Body of pancreas (tissue), 4 donors: ENCODE measurements at places on chromosomes 11 and 22.

GRCh38 chr11:132351050-132351449 lies 980.6 kb downstream of the NTM start:
- H3K27me3 ChIP-seq, result no peaks in the 10 kb centered on the region
- H3K4me1 ChIP-seq, result no peaks in the 10 kb centered on the region
- H3K4me3 ChIP-seq, result no peak overlapping the region

DNA sequence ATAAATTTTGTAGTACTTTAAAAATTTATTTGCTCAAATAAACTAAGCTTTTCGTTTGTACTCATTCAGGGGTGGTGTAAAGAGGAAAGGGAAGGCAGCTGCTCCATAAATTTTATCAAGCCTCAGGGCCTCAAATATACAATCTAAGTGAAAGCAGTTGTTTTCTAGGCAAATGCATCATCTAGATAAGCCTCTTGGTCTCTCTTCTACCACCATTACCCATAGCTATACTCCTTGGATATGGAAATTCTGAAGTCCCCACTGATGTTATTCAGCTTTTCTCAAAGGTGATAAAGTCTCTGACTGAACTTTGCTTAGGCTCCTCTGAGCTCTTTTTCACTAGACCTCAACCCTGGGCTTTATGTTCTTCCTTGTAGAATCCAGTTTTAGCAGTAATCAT lies 1313.1 kb downstream of the JRKL start:
- no peaks in the 10 kb centered on the region for H3K4me1 ChIP-seq
- no peak overlapping the region for H3K27ac ChIP-seq
- no peaks in the 10 kb centered on the region for H3K36me3 ChIP-seq
- DNase-seq, result no peak
- H3K4me3 ChIP-seq, result no peak overlapping the region

DNA sequence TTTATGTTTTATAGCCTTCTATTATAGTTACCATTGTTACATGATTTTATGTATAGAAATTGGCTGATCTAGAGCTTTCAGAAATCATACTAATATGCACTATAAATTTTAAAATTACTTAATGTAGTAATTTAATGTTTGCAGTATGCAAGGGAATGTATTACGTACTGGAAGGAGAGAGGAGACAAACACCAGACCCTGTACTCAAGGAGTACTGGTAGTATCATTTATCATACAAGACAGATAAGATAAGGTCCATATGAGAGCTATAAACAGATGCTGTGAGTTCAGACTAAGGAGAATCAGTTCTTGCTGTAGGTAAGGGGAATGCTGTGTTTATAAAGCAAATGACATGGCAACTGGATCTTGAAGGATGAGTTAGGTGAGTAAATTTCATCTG lies 765 bp downstream of the BCO2 start:
- H3K36me3 ChIP-seq, result no peaks in the 10 kb centered on the region
- H3K4me1 ChIP-seq, result peaks cover 8% of the 10 kb centered on the region
- no peaks in the 10 kb centered on the region for H3K27me3 ChIP-seq
- no peak overlapping the region for H3K4me3 ChIP-seq
- DNase-seq, result no peak

GRCh38 chr11:58763120-58763490 lies 31.4 kb upstream of the GLYAT start:
- peaks cover 6% of the 10 kb centered on the region for H3K4me1 ChIP-seq
- DNase-seq, result no peak
- H3K4me3 ChIP-seq, result no peak overlapping the region
- no peak overlapping the region for H3K27ac ChIP-seq
- no peaks in the 10 kb centered on the region for H3K27me3 ChIP-seq
- H3K36me3 ChIP-seq, result no peaks in the 10 kb centered on the region

DNA sequence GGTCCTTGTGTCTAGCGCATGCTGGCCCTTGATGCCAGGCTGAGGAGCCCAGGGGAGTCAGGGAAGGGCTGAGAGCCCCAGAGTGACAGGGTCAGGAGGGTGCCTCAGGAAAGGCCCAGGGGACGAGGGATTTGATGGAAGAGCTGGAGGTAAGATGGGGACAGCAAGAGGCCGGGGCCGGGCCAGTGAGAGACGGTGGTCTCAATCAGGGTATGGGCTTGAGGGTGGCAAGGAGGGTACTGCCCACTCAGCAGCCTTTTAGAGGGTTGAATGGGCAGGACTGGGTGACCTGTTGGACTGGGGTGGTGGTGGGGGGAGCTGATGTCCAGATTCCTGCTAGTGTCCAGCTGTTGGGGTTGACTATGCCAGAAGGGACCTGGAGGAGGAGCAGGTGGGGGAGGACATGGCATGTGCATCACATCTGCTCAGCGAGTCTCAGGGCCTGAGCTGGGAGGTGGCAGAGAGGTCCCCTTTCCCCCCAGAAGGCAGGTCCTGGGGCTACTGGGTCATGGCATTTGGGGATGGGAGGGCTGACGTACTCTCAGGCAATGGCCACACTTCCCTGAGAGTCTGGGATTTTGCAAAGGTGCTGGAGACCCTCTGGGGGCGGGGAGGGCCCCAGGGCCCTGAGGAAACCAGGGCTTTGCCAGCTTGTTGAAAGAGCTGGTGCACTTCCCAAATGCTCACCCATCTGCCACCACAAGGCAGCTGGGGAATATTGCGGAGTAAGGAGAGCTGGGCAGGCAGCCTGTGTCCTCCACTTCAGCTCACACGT lies 18.4 kb downstream of the MYO7A start:
- no peak overlapping the region for H3K27ac ChIP-seq
- no peaks in the 10 kb centered on the region for H3K4me1 ChIP-seq
- no peaks in the 10 kb centered on the region for H3K36me3 ChIP-seq
